ENCODE measurements at places on chromosomes 5 and 9.

DNA sequence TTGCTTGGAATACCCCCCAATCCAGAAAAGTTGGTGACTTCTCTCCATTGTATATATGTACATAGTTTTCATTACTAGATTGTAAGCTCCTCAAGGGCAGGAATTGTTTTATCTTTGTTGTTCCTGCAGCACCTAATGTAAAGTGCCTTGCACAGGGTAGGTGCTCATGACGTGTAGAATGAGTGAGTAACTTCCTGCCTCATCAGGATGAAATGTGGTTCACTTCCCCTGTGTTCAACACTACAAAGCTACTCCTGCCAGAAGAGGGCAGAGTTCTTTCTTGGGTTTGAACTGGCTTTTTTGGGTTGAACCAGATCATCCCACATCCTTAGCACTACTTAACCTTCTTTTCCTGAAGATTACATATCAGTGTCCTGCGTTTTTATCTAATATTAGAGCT is 23.9 kb downstream of the GTF3C4 start:
- DNase-seq = no peak

DNA sequence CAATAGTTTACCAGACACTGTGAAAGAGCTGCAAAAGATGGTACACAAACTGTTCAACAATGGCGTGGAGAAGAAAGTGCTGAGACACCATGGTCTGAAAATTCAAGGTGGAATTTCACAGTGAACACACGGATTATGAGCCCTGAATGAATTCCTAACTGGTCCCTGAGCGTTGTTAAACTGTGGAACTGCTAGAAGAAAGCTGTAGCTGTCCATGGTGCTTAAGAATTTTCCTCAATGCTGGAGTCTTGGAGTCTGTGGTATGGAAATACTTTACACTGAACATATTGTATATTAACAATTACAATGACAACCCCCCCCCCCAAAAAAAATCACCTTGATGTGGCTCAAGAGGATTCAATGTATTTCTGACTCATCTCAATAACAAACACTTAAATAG is 68.5 kb downstream of the SLC24A2 start:
- no peak for DNase-seq

- DNase-seq = no peak
These were observed 28.7 kb upstream of the FNIP1 start for GRCh38 chr5:131825404-131826013.

GRCh38 chr5:128965011-128965637 is at the start of gene SLC27A6:
Gene SLC27A6, plus strand, starts transcription at chr5:128965488. Its CDS starts 650 bp downstream, at chr5:128966138.
- DNase-seq = no peak

GRCh38 chr5:10330511-10331230 is 22.8 kb upstream of the MARCHF6 start:
- DNase-seq = no peak

GRCh38 chr5:172114875-172115422 is 73.1 kb downstream of the STK10 start:
- peak; percentile 42 for DNase-seq

- DNase-seq = no peak
These were observed 300.8 kb downstream of the CDH9 start for GRCh38 chr5:26737348-26738265.

- DNase-seq = no peak
These were observed 31.6 kb downstream of the LMNB1 start for GRCh38 chr5:126808521-126808988.

DNA sequence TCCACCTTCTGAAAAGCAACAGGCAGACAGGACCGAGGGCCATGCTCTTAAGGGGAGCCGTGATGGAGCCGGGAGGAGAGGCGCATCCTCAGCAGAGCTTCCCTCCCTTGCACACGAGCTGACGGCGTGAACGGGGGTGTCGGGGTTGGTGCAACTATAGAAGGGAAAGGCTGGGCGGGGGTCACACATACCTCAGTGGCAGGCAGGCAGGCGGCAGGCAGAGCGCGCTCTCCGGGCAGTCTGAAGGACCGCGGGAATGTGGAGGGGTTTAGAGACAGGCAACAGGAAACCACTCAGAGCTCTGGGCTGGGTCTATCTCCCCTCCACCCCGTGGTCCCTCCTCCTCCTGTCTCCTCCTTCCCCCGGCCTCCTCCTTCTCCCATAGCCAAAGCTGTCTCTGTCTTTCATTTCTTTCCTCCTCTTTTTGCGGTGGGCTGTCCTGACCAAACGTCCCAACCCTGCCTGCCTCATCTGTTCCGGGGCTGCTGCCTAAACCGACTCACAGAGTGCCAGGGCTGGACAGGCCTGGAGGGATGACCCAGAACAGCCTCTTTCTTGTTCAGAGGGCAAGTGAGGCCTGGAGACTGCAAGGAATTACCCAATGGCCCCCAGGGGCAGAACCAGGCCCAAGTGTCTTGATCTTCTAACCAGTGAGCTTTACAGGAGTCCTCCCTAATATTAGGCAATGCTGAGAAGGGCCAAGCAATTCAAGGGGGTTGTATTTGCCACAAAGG is at the start of gene SPARC:
SPARC (minus strand) TSS at position 242 of the 734 bp plus-strand sequence. CDS start 10,727 bp downstream, outside the sequence.
- no peak for DNase-seq

GRCh38 chr5:66410122-66410521 is 186.1 kb upstream of the MAST4 start:
- DNase-seq = no peak

DNA sequence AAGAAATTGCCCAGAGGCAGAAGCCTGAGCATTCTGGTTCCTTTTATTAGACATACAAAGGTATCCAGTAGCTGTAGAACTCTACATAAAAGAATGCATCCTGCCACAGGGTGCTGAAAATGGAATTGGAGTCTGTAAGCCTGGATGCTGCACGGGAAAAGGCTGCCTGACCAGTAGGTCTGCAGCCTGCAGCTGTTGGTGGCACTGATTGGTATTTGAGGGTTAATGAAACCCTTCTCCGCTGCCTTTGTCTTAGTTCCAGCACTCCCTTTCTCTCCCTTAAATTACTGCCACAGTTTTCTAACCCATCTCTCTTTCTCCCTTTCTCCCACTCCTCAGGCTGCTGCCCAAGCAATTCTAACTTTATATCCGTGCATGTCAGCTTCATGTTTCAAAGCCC is 64.7 kb downstream of the BRINP1 start:
- DNase-seq = no peak

DNA sequence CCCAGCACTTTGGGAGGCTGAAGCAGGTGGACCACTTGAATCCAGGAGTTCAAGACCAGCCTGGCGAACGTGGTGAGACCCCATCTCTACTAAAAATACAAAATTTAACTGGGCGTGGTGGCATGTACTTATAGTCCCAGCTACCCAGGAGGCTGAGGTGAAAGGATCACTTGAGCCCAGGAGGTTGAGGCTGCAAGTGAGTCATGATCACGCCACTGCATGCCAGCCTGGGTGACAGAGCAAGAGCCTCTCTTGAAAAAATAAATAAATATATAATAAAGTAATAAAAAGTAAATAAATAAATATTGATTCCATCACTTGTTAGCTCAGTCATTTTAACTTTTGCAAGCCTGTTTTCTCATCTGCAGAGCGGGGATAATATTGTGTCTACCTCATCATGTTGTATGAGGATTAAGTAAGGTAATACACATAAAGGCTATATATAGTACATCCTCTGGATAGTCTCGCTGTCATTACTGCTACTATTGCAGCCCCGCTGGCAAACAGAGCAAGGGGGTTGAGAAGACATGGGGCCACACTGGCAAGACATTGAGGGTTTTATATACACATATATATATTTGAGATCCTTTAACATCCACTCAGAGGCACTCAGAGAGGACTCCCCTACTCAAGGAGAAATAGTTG is 210.9 kb downstream of the C9orf152 start:
- no peak for DNase-seq

DNA sequence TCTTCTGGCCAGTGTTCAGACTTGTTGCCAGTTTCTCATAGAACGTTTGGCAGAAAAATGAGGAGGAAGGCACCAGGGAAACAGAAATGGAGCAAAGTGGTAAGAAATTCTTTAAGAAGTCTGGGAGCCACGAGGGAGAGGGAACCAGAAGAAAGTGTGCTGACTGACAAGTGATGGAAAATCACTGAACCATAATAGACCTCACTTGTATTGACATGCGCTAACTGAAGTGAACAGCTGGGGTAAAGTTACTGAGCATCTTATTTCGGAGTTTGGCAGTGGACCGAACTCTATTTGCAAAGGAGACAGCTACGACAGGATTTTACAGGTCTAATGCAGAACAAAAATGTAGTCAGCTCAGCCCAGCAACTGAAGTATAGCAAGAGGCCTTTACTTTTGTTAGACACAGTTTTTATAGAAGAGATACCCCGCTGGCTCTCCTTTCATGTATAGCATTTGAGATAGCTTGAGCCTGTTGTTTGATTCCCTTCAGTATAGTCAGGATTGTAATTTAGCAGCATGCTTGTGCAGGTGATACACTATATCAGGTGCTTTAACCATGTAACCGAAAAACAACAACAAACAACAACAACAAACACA is 53.6 kb downstream of the HMHB1 start:
- no peak for DNase-seq

GRCh38 chr5:175778951-175779503 is 92.4 kb upstream of the CPLX2 start:
- DNase-seq = no peak
